Progenitor cell of endocrine pancreas (in vitro differentiated cells): ENCODE measurements at places on chromosomes 5 and 9. TPM values are rescaled to one million over a fixed set of nuclear protein-coding genes. Genes with fewer than 3 reads are reported as not detected.

Gene NLN
- total RNA-seq: 65.1 and 69.4 TPM in 2 replicates

DNA sequence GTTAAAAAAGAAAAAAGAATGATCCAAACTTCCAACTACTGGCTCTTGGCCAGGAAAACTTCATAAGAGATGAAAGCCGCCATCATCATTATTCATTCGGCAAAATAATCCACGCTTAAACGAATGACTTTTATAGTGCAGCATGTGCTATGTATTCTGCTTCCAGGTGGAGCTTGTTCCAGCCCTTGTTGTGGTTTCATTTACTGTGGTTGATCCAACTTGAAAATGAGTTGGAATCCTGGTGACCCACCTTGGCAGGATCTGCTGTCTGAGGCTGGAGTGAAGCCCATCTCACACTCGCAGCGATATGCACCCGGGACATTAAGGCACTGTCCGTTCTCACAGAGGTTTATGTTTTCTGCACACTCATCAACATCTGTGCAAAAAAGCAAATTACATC lies 209.6 kb downstream of the FBN2 start:
- H3K4me1 ChIP-seq: peaks cover 9% of the 10 kb centered on the region
- no peak overlapping the region for H3K27ac ChIP-seq
- H3K4me3 ChIP-seq: no peak overlapping the region
- no peak for DNase-seq
- no peaks in the 10 kb centered on the region for H3K27me3 ChIP-seq
- no peaks in the 10 kb centered on the region for H3K36me3 ChIP-seq

DNA sequence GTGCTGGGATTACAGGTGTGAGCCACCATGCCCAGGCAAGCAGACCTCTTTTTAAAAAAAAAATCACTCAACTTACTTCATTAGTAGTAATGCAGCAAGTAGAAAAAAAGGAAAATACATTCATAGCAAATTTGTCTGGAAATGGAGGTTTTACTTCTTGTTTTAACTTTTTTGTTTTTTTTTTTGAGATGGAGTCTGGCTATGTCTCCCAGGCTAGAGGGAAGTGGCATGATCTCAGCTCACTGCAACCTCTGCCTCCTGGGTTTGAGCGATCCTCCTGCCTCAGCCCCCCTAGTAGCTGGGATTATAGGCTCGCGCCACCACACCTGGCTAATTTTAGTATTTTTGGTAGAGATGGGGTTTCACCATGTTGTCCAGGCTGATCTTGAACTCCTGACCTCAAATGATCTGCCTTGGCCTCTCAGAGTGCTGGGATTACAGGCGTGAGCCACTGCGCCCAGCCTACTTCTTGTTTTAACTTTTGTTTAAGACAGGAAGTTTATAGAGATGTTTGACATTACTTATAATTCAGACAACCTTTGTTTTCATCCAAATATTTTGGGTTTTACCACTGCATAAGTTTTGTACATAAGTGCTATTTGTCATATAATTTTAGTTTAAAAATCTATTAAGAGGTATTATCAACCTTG lies 26.5 kb downstream of the UBE2R2 start:
- H3K4me1 ChIP-seq: peaks cover 7% of the 10 kb centered on the region
- no peak overlapping the region for H3K4me3 ChIP-seq
- DNase-seq: no peak
- peak overlapping the region; percentile 20 for H3K27ac ChIP-seq
- peaks cover 6% of the 10 kb centered on the region for H3K36me3 ChIP-seq
- no peaks in the 10 kb centered on the region for H3K27me3 ChIP-seq

GRCh38 chr5:83987513-83988292 lies 267.0 kb upstream of the HAPLN1 start:
- no peak overlapping the region for H3K27ac ChIP-seq
- H3K36me3 ChIP-seq: no peaks in the 10 kb centered on the region
- DNase-seq: no peak
- no peaks in the 10 kb centered on the region for H3K4me1 ChIP-seq
- no peaks in the 10 kb centered on the region for H3K27me3 ChIP-seq
- H3K4me3 ChIP-seq: no peak overlapping the region
